ENCODE measurements at places on chromosomes 16 and 17.

DNA sequence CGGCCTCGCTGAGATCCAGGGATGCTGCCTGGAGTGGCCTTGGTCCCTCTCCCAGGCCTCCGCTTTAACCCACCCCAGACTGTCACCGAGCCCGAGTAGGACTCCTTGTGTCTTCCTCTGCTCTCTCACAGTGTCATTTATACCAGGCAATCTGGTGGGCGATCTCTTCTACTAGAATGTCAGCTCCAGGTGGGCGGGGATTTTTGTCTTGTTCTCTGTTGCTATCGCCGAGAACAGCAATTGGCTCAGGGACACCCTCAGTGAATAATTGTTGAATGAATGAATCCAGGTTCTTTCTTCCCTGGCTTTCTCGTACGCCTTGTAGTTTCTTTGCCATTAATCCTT, 591 bp downstream of the DHX38 start:
- no peak for DNase-seq

- no peak for DNase-seq
Measured at GRCh38 chr16:26118575-26118974, 426.8 kb downstream of the HS3ST4 start.

- DNase-seq = no peak
Measured at GRCh38 chr17:7336240-7337175, at the start of gene ACAP1. Gene ACAP1 (plus strand): TSS chr17:7336529. CDS start chr17:7336735, 206 bp downstream.

- DNase-seq = no peak
Measured at GRCh38 chr16:88681709-88682451, 4.4 kb downstream of the SNAI3 start.

DNA sequence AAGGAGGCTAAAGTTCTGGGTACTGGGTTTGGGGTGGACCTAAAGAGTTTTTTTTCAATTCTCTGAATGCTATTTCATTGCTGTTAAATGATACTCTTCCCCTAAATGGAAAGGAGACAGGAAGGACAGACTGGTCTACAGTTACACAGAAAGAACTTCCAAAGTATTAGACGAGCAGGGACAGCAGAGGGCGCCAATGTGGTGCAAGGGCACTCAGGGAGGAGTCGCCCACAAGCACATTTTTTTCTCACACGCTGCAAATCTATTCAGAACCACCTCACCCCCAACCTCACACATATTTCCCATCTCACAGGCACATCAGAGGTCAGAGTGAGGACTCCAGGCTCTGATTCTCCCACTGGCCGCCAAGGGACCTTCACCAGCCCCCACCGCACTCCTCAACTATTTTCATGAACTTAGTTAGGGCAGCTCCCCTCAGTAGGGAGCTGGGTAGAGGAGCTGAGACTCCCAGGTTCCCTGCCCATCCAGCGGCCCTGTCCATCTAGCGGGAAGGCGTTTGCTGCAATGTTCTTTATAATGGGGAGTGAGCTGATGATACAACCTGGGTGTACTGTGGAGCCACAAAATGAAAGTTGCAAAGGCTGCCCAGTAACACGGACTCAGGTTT, 6.8 kb upstream of the CA4 start:
- DNase-seq = peak; percentile 29

DNA sequence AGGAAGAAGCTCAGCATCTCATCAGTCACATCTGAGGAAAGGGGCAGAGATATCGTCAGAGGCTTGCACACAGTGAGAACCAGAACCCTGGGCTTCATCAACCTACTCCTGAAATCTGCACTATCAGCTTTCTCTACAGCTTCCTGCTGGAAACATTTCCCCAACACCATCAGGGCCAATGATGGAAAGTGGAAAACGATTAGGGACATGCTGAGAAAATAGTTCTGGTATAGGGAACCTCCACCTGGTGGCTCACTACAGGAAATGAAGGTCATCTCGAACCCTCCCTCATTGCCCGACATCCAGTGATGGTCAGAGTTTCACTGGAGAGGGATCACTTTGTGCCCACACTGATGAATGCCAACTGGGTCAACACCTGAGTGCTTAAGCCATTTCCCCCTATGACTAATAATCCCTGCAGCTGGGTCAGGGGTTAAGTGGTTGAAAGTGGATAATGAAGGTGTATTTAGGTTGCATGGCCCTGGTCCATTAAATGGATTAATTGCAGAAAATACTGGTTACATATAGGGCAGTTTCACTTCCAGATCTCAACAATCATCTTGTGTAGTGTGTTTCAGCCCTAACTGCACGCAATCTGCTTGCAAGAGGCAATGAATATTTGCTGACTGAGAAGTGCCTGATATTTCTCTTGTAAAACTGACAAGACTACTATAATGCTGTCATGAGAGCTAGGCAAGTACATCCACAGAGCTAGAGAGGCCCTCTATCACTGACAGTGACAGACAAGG, 43.1 kb upstream of the GSG1L start:
- peak; percentile 57 for DNase-seq

DNA sequence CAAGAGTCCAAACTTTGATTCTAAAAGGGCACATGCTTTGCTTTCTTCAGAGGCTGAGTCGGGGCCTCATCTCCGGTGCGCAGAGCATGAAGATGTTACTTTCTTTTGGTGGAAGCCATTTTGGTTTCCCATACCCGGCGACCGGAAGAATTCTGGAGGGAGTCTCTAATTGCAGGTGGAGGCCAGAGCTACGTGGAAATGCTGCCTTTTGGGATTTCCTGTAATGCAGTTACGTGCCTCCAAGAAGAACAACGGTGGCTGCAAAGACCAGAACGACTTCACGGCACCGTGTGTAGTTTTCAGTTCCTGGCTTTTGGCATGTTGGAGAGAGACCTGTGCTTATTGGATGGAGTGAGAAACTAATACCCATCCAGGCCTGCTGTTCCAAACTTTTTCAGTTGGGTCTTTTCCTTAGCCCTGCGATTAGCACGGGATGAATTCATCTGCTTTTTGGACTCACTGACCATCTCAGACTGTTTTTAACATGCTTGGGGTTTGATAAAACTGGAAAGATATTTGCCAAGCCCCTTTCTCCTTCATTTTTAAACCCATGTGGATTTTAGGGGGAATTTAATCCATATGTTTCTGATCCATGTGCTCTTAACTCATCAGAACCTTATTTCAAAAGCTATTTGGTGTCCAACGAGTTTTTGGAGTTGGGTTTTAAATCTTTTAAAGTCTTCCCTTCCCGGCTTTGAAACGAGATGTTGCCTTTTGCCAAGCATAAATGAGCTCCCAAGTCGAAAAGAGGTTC, 19.0 kb downstream of the FOXL1 start:
- no peak for DNase-seq

- DNase-seq = no peak
Measured at GRCh38 chr16:90046122-90046970, 27.1 kb upstream of the DBNDD1 start.

DNA sequence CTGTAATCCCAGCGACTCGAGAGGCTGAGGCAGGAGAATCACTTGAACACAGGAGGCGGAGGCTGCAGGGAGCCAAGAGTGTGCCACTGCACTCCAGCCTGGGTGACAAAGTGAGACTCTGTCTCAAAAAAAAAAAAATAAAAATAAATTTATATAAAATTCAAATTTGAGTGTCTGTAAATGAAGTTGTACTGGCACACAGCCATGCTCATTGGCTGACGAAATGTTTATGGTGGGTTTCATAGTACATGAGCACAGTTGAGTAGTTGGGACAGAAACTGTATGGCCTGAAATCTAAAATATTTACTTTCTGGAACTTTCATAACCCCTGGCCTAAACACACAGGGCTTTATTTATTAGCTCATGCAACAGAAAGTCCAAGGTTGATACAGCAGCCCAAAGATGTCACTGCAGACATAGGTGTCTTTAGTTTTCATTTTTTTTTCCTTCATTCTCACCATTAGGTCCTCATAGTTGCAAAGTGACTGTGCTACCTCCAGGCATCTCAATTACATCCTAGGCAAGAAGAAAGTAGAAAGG, 355.3 kb downstream of the SLC39A11 start:
- no peak for DNase-seq

DNA sequence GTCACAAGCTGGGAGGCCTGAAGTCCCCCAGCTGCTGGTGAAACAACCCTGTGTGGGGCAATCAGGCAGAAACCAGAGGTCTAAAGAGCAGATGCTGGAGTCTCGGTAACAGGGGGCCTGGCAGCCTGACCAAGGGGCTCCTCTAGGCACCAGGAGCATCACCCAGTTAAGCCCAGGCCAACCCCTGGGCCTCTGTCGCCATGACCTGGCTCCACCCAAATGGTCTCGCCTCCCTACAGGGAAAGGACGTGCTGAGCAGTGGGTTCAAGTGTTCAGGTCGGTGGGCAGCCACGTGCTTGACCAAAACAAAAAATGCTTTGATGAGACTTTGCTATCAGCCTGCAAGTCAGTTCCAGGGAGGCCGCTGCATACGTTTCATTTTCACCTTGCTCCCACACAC, 240.3 kb downstream of the ZNF423 start:
- no peak for DNase-seq

DNA sequence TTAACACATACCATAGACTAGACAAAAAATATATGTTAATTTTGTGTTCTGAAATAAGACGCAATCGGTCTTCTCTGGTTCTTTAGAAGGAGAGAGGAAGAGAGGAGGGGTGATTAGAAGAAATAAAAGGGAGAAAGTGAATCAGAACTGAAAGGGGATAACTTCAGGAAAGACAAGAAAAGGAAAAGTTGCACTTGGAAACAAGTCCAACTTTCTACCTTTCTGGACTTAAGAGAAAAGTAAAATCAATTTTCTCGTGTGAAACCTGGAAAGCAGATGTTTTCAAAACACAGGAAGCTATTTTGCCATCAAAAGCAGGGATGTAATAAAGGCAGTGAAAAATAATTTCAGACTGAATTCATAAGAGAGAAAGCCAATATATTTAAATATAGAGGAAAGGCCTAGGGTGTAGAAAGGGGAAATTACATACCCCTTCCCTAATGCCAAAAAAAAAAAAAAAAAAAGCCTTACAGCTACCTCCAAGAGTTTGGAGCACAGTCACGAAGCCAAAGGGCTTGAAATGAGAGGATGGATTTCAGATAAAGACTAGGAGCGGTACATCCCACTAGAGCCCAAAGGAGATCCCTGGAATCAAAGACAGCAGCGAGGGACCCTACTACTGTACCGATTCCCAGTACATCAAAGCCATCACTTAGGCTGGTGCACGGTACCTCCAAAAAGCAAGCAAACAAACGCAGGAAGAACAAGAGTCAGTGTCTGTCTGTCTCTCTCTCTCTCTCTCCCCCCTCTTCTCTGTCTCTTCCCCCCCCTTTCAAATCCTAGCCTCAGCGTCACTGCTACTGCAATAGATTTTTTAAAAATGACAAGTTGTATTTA, 12.1 kb upstream of the ZFHX3 start:
- DNase-seq = no peak

DNA sequence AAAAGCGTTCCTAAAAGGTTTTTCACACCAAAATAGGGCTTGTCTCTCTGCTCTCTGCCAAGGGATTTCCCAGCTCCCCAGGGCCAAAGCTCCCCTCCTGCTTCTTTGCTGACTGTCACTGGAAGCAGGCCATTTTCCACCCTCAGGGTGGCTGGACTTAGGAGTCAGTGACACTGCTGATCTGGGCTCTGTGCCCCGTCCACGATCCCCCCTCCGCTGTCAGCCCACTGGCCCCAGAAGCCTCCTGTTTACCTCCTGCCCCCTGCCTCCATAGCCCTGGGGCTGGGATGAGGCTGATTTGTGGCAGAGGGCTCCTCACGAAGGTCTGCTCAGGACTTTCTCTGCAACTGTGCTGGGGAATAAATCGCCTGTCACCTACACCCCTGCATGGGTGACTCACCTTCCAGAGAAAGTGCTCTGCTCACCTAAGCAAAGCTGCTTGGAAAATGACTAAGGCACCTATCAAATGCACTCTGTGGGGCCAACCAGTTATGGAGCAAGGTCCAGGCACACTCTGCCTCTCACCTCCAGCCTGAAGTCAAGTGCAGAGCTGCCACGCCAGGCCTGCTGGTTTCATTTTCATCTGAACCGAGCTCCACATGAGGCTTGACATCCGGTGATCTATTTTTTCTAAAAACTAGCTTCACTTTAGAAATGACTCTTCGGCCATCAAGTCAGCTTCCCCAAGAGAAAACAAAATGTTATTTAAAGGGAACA, 4.9 kb downstream of the MAP3K14 start:
- DNase-seq = no peak

DNA sequence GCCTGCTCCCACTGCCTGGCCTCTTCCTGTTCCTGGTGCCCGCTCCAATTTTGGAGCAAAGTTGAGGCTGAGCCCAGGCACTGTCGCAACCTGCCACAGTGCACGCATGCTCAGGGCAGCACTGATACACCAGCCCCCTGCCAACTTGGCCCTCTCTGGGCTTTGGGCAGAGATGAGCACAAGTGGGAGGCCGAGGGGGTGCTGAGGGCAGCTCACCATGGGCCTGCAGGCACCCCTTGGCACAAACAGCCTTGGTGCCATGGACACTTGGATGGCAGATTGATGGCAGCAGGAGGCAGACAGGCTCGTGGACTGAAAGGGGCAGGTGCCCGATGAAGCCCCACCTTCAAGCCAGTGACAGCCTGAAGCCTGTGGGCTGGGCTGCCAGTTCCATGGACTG, 42.9 kb downstream of the PIGL start:
- DNase-seq = no peak

- no peak for DNase-seq
Measured at GRCh38 chr16:27932542-27933135, 130.9 kb downstream of the GSG1L start.

- no peak for DNase-seq
Measured at GRCh38 chr17:73742948-73743381, 98.7 kb upstream of the SDK2 start.

DNA sequence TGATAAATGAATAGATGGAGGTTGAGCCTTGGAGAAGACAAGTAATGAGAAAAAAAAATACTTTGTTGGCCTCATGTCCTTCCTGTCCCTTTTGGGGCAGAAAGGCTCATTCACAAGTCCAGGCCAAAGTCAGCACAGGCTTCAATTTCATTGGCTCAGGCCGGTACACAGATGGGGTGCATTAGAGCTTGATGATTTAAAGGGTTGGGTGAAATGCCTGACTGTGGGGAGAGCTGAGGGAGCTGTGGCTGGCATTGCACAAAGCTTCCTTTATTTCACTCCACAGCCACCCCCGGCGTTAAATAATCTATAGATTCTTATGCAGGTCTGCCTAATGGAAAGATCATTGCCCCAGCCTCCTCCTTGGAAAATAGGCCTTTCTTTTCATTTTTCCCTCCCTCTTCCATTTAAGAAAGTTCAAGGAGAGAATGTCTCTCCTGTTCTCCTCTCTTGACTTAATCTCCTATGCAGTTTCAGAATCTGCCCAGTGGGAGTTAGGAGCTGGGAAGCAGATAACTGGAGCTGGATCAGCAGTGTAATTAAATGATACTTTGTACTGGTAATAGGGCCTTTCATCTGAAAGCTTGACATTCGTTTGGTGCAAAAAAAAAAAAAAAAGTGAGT, 24.4 kb downstream of the YPEL2 start:
- no peak for DNase-seq

DNA sequence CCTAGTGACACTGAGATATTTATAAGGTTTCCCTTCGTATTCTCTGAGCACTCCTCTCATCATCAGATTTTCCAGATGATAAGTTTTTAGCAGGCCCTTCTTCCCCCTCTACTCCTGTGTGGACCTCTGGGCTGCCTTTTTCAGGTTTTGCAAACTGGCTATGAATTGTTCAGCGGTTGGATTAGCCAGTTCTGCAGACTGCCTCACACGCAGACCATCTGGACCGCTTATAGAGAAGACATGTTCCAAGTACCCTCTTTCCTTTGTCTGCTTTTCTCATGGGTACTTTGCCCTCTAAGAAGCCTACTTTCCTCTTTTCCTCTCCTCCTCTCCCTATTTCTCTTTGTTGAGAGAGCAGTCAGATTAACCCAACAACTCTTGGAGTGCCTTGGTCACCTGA, 111.6 kb downstream of the GRIN2A start:
- DNase-seq = no peak

- DNase-seq = no peak
Measured at GRCh38 chr17:13055131-13055530, 37.3 kb upstream of the ELAC2 start.

- DNase-seq = no peak
Measured at GRCh38 chr17:56269556-56270389, 116.5 kb downstream of the ANKFN1 start.

Data from NCI-H1417 treated with DMSO at 0.1 percent for 48 hours (cell line).